ENCODE measurements at places on chromosomes 4 and X.

GRCh38 chr4:154084864-154085263 lies 296.0 kb upstream of the SFRP2 start:
- H3K4me1 ChIP-seq = no peaks in the 10 kb centered on the region
- no peak for DNase-seq
- H3K4me3 ChIP-seq = no peak overlapping the region

DNA sequence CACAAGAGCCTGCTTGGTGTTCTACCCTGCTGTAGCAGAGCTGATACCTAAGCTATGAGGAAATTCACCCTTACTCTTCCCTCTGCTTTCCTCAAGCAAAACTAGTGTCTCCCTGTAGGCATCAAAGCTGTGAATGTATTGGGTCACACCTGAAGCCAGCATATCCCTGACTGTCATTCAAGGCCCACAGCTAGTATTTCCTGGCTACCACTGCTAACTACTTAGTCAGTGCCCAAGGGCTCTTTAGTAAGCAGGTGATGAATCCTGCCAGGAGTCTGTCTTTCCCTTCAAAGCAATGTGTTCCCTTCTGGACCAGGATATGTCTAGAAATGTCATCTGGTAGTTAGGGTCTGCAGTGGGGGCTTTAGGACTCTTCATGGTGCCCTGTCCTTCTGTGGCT lies 125.7 kb downstream of the RPA4 start:
- no peaks in the 10 kb centered on the region for H3K27me3 ChIP-seq
- H3K36me3 ChIP-seq = no peaks in the 10 kb centered on the region
- H3K4me1 ChIP-seq = no peaks in the 10 kb centered on the region
- H3K4me3 ChIP-seq = no peak overlapping the region
- H3K27ac ChIP-seq = no peak overlapping the region

DNA sequence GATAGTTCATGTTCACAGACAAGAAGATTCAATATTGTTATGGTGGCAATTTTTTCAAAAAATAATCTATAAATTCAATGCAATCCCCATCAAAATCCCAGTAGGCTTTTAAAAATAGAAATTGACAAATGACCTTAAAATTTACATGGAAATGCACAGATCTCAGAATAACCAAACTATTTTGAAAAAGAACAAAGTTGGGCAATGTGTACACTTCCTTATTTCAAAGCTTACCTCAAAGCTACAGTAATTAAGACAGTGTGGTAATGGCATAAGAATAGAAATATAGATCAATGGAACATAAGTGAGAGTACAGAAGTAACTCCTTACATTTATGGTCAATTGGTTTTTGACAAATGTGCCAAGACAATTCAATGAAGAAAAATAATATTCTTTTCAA lies 39.0 kb downstream of the FRMD7 start:
- DNase-seq = no peak
- H3K27ac ChIP-seq = no peak overlapping the region
- no peak overlapping the region for H3K4me3 ChIP-seq
- peaks cover 8% of the 10 kb centered on the region for H3K4me1 ChIP-seq

GRCh38 chrX:124619710-124620109 lies 273.3 kb downstream of the SH2D1A start:
- H3K4me3 ChIP-seq = no peak overlapping the region
- H3K27ac ChIP-seq = no peak overlapping the region
- H3K27me3 ChIP-seq = no peaks in the 10 kb centered on the region
- no peak for DNase-seq

GRCh38 chr4:23981328-23981727 lies 91.5 kb upstream of the PPARGC1A start:
- H3K4me3 ChIP-seq = no peak overlapping the region
- H3K4me1 ChIP-seq = no peaks in the 10 kb centered on the region
- no peak for DNase-seq

DNA sequence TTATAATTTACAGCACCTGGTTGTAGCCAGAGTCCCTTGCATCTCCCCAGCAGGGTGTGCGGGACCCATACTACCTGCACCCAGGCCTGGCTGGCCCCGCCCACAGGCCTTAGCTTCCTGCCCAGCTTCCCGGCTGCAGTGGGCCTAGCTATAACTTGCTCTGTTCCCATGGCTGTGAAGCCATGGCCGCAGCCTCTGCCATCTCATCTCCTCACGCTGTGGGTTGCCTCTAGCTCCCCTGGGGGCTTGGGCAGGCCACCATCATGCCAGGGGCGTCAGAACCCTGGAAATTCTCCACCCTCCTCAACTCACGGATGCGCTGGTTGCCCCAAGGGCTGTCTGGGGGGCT lies 26.1 kb upstream of the SORBS2 start:
- H3K27me3 ChIP-seq = no peaks in the 10 kb centered on the region
- no peak overlapping the region for H3K27ac ChIP-seq
- H3K4me1 ChIP-seq = no peaks in the 10 kb centered on the region
- H3K36me3 ChIP-seq = no peaks in the 10 kb centered on the region
- no peak overlapping the region for H3K4me3 ChIP-seq
